ENCODE measurements at places on chromosomes 5 and 9. TPM values are rescaled to one million over a fixed set of nuclear protein-coding genes. Genes with fewer than 3 reads are reported as not detected.
A peak's percentile ranks its signal among the peaks of the same experiment; 100 is the strongest.

The KCNIP1 gene
- not detected for total RNA-seq

The FGF10 gene
- not detected for total RNA-seq

The PCDHB9 gene
- total RNA-seq: 1.1 TPM

The PLPP7 gene
- 1.7 TPM for total RNA-seq

The LCN6 gene
- total RNA-seq: not detected

The ZDHHC11 gene
- 2.2 TPM for total RNA-seq

The TNFSF15 gene
- 0.98 TPM for total RNA-seq

The IRGM gene
- total RNA-seq: not detected

The MCIDAS gene
- 5.6 TPM for total RNA-seq

The SLC4A9 gene
- not detected for total RNA-seq

- no peak for DNase-seq
Measured at GRCh38 chr5:4113426-4113825, 517.8 kb downstream of the IRX1 start.

GRCh38 chr9:93891050-93891449 lies 64.1 kb downstream of the BARX1 start:
- no peak for DNase-seq

DNA sequence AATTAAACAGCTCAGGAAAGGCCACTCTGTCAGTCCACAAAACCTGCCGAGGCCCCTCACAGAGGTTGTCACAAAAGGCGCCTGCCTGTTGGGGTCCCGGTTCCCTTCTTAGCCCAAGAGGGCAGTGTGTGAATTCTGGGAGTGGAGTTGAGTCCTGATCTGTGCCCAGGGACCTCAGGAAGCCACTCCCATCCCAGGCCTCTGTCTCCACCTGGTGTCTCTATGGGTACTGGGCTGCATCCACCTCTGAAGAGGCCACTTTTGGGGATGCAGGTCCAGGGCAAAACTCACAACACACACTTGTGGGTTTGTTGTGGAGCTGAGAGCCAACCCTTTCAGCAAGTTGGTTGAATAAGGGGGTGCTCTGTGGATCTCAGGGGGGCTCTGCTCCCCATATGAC lies 74.3 kb upstream of the STXBP1 start:
- DNase-seq: no peak

GRCh38 chr5:112143690-112144089 lies 275.4 kb downstream of the EPB41L4A start:
- no peak for DNase-seq

GRCh38 chr5:14414007-14414406 lies 167.6 kb upstream of the OTULINL start:
- no peak for DNase-seq

- no peak for DNase-seq
Measured at GRCh38 chr9:121906074-121906870, 186.8 kb downstream of the TTLL11 start.

DNA sequence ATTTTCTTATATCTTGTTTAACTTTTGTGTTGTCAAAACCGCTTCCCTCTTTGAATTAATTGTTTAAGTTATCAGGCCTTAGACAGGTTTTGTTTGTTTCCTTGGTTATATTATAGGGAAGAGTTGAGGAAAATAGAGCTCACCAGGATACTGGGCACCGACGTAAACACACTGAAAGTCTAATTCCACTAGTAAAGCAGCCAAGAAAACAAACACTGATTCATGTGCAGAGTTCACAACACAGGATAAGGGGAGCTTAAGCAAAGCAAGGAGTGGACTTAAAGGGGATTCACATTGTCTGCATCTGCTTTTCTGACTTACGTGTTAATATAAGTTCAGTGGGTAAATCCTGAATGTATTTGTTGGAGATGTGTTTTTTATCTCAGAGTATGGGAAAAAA lies 139.0 kb upstream of the CDH6 start:
- no peak for DNase-seq

- DNase-seq: no peak
Measured at GRCh38 chr5:154288145-154288544, 97.6 kb downstream of the GALNT10 start.

DNA sequence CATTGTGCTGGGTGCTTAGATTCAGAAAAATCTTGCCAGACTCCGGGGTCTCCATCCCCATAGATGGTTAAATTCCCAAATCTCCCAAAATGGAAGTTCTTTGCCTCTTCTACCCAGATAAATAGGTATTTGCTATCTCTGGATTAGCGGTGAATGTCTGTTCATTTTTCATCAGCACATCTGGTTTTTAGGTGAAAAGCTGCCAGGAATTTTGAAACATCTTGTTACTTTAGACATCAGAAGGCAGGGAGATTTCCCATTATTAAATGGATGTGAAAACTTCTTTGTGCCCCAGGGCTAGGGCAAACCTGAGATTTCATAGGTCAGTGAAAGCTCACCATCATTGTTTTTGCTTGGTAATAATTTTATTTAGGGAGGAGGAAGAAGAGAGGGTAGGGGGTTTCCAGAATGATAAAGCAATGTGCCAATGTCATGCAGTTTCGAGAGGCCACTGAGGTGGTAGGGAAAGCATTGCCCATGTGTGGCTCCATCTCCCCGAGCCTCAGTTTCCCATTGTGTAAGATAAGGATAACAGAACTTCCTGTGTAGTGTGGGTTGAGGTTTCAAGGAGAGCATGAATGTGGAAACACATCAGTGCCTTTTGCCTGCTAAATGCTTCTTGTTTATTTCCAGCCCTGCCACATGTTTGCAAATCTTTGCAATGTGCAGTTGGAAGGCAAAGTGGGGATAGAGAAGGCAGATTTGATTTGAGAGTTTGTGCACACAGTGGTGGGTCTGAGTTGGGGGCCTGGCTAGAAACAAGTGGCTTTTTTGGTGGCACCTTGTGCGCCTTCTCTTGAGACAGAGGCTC lies 147.2 kb upstream of the KLF4 start:
- DNase-seq: no peak

- DNase-seq: no peak
Measured at GRCh38 chr5:142235870-142236672, 88.8 kb downstream of the SPRY4 start.

DNA sequence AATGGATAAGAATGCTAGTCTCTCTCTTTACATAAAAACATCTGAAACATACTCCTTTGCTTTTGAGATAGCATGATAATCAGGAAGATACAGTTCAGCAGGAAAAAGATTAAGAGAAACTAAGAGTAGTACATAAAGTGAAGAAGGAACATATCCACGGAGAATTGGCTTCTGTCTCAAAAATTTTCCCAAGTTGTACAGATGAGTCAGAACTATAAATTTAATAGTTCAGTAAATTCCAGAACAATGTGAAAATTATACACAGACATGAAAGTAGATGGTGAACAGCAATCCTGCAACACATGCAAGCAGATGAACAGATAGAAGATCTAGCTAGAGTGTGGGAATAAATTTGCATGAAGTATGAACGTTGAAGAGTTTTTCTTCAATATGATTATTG lies 691.4 kb upstream of the RIOK2 start:
- no peak for DNase-seq

- DNase-seq: no peak
Measured at GRCh38 chr5:88765798-88766197, 117.2 kb downstream of the MEF2C start.

DNA sequence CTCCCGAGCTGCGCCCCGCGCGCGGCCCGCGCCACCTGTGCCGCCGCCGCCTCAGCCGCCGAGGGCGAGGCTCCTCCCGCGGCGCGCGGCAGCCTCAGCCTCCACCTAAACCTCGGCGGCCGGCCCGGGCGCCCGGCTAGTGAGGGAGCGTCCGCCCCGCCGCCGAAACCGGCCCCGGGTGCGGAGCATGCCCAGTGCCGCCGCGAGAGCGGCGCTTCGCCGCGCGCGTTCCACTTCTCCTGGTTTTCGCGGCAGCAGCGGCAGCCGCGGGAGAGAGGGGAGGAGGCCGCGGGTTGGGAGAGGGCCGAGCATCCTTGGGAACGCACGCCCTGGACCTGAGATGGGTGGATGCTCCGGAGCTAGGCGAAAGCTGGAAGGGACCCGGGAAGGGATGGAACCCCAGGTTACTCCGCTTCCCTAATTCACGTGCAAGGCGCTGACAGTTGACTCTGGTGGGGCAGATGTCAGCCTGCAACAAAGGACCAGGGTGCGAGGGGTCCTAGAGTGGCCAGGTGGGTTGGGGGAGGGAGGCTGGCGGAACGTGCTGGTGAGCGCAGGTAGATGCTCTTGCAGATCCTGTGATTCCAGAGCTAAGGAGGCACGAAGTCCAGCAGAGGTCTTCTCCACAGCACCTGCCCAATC lies at the start of gene CTNND2:
Gene CTNND2 (minus strand): TSS at position 182 of the 642 bp plus-strand sequence. CDS start 593 bp downstream, outside the sequence.
- peak; percentile 65 for DNase-seq

DNA sequence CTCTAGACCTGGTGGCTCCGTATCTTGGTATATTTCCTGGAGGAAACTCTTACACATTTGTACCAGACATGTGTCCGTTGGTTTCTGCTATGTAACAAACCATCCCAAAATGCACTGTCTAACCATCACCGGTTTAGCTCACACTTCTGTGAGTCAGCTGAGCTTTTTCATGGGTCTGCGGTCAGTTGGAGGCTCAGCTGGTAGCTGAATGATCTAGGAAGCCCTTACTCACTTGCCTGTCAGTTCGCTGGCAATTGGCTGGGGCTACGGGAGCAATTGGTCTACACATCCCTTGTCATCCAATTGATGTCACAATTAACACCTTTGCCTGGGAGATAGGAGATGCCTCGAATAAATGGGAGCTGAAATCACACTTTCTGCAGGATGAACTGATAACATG lies 11.6 kb upstream of the WHRN start:
- DNase-seq: no peak

DNA sequence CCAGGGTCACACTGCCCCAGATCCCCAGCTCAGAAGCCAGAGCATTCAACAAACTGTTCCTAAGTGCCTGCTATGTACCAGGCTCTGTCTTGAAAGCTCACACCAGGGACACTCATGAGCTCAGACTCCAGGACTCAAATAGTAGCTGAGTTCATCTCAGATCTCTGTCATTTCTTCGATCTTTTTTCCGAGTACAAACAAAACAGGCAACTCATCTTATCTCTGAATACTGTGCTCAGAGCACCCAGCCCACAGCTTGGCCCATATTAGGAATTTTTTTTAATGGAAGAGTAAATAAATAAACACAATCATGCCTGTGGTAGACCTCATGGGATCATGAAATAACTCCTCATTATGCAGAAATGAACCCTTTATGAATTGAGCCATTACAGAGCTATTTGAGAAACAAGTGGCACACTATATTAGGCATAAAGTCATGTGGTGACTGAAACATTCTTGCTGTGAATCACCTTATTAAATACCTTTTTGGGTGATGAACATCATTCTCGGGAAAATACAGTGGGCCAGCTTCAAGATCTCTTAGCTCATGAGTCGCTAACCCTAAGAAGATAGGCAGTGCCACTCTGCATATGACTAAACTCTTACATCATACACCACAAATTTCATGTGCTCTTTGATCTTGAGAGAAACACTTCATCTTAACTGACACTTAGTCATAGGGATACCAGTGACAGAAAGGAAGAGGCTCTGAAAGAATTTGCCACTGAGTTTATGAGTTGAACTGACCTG lies 9.9 kb downstream of the SH3RF2 start:
- peak; percentile 95 for DNase-seq

GRCh38 chr5:102283102-102283797 lies 12.8 kb downstream of the SLCO4C1 start:
- no peak for DNase-seq

- DNase-seq: no peak
Measured at GRCh38 chr9:80086822-80087345, 515.1 kb downstream of the TLE4 start.

DNA sequence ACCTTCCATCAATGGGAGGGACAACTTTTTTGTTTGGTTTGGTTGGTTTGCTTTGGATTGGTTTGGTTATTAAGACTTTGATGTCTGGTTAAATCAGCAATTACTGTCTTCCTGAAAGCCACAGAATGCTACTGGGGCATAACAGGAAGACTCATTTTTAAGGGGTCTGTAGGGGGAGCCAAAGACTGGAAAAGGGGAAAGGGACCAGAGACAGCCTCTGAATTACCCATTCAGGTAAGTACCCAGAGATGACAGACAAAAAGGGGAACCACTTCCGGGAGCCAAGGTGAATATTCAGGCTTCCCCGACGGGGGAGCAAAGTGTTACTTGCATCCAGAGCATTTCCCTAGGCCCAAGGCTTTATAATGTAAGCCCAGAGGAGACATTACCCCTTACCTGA lies 4.6 kb upstream of the FEM1C start:
- DNase-seq: no peak

DNA sequence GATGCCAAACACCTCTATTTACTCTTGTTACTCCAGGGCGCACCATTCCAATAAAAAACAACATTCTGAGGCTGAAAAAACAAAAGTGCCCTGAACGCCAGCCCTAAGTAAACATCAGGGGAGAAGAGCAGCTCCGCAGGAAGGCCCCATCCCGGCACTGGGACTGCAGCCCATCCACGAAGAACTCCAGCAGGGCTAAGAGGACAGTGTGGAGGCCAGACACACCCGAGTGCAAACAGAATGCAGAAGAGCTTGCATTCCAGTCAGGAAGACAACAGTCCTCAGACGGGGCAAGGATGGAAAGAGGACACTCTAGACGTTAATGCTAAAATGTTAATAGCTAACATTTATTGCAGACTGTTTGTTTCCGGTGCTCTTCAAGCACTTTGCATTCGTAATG lies 33.0 kb downstream of the FAM240B start:
- no peak for DNase-seq

All from Caki2 (cell line).